Neural progenitor cell (in vitro differentiated cells): ENCODE measurements at places on chromosomes 11 and 22.

GRCh38 chr22:36758792-36759271 lies 17.1 kb downstream of the IFT27 start:
- no peak for DNase-seq

DNA sequence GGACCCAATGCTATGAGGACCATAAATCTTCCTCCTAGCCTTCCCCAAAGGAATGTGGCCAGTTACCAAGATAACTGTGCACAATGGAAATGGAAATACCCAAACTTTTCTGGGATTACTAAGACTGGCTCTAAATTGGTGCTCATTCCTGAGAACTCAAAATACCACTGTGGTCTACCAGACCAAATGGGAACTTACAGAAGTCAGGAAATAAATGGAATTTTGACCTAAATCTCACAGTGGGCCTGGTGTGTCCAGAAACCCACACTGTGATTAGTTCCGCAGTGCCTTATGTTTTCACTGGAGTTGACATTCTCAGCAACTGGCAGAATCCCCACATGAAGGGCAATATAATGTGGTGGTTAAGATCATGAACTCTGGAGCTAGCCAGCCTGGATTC lies 99.4 kb upstream of the ZC3H12C start:
- no peak for DNase-seq

GRCh38 chr22:40721266-40721665 lies 42.0 kb downstream of the MCHR1 start:
- peak; percentile 37 for DNase-seq

DNA sequence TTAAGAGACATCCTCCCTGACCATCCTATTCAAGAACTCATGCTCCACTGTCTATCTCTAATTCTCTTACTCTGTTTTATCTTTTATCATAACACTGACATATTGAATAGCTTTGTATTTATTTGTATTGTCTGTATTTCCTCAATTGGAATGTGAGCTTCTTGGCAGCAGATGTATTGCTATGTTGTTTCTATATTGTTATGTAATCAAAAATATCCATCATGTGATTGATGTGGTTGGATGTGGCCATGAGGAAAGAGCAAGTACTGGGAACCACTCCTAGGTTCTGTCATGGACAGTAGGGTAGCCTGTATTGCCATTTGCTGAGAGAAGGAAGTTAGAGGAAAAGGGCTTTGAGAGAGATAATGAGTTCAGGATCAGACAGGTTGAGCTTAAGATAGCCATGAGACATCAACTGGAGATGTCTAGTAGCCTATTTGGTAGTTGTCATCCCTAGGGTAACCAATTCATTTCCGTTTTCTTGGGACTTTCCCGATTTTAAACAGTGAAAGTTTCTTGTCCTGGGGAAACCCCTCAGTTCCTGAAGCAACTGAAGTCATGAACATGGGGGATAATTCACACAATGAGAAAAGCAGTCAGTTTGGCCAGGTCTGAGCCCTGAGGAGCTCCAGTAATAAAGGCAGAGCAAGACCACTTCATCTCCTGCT lies 404.5 kb downstream of the INSC start:
- no peak for DNase-seq

GRCh38 chr11:121367001-121367843 lies 74.7 kb downstream of the SC5D start:
- no peak for DNase-seq
